ENCODE measurements at places on chromosomes 3 and 15.

GRCh38 chr3:46416125-46416810 is 9.2 kb downstream of the CCRL2 start:
- no peak for DNase-seq

DNA sequence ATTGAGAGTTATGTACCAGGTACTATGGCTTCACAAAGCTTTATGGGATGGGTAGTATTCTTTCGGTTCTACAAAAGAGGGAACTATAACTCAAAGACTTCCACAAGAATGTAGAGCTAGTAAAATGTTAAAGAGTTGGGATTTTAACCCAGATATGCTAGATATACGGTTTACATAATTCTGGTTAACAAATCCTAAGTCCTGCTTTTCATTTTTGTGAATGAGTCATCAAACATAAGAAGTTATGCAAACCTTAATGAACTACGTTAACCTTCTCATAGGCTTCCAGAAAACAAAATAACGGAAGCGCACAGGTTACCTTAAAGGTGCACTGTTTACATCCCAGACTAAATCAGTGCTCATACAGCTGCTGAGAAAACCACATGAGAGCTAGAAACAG is 1049.3 kb downstream of the MCTP2 start:
- DNase-seq, result no peak

DNA sequence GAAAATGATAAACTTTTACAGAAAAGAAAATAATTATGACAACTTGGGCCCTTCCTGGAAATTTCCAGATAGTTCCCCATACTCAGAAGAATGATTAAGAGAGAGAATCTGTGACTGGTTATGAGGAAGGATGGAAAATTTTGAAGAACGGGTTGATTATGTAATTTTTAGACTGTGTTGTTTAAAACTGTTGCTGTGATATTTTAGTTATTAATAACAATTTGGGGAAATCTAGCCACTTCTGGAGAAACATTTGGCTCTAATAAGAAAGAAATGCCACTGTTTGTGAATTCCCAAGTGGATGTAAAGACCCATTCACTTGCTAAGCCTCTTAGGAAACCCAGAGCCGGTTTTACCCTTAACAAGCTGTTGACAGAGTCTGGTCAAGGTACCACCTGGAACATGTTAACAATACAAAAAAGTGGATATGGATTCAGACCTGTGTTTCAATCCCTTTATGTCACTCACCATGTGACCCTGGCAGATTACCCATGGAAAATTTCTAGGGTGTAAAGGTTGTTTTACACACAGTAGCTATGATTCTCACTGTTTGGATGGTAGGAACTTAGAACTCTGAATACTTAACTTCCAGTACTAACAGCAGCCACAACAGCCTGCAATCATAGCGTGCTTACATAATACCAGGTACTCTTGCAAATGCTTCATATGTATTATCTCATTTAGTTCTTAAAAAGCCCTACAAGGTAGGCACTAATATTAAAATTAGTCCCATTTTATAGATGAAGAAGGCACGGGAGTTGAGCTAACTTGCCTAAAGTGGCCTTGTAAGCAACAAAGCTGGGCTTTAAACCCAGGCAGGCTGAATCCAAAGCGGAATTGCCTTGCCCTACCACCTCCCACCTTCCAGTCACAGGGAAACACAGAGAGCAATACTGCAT is 32.0 kb downstream of the ZBTB38 start:
- DNase-seq, result no peak

DNA sequence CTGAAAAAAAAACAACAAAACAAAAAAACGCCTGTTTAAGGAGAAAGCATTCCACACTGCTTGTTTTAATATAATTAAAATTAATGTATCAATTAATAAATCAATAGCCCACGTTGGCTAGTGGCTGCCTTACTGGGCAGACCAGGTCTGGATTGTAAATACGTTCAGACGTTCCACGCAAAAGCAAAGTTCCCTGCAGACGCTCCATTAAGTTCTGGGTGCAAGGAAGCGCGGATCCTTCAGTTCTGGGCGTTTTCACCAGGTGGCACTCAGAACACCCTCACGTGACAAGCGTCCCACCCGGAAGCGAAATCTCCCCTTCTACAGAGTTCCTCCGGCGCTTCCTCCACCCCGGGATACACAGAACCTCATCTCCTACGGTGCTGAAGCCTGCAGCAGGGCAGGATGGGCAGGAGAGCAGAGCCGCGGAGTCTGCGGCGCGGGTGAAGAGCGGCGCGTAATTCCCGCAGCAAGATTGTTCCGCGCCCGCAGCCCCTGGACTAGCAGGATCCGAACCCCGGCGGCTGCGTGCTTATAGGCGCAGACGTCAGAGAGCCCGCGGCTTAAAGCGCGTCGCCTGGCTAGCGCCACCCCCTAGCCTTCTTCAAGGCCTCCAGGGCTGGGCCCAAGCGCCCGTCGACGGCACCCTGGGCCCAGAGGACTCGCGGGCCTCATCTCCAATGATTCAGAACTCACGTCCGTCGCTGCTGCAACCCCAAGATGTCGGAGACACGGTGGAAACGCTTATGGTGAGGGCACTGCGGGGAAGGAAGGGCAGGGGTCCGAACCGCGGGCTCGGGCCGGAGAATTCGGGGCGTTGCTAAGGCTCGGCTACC is at the start of gene SLC25A38:
Gene SLC25A38, plus strand, starts transcription at position 326 of the 836 bp plus-strand sequence. Its CDS starts 355 bp downstream, at position 681.
- DNase-seq, result peak; percentile 47

GRCh38 chr3:165463531-165463930 is 267.3 kb upstream of the SLITRK3 start:
- no peak for DNase-seq

GRCh38 chr3:188348435-188349244 is 194.7 kb downstream of the LPP start:
- no peak for DNase-seq

Measured in stimulated activated CD8-positive, alpha-beta memory T cell treated with anti-CD3 and anti-CD28 coated beads, Interleukin-4, amount 100 ng/mL, for 1 hour (primary cell).